Activated naive CD4-positive, alpha-beta T cell (primary cell): ENCODE measurements at places on chromosomes 16 and 17.

DNA sequence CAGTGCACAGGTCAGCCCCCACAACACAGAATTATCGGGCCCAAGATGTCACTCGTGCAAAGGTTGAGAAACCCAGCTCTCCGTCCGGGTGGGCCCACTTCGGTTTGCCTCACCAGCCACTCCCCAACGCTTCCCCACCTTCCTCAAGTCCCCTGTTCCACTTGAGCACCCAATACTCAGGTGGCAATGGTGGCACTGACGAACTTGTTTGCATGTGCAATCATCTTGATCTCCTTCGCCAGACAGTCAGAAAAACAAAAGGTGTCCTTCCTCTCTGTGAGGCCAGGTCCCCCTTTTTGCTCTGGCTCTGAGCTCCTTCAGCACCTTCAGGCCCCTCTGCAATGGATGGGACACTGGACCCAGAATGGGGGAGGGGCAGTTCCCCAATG is 3.7 kb downstream of the GGA2 start:
- no peak for DNase-seq

- no peak for DNase-seq
Observed at GRCh38 chr17:63646488-63646806, 24.2 kb downstream of the MAP3K3 start.

- DNase-seq, result no peak
Observed at GRCh38 chr17:29546085-29546484, 20.8 kb downstream of the ABHD15 start.

GRCh38 chr17:58691701-58692238 is at the start of gene TEX14:
TSS of gene TEX14 (minus strand) at chr17:58692045. CDS start at chr17:58652001, 40,044 bp downstream.
- no peak for DNase-seq

GRCh38 chr16:72111657-72112451 is 18.2 kb downstream of the DHX38 start:
- no peak for DNase-seq

DNA sequence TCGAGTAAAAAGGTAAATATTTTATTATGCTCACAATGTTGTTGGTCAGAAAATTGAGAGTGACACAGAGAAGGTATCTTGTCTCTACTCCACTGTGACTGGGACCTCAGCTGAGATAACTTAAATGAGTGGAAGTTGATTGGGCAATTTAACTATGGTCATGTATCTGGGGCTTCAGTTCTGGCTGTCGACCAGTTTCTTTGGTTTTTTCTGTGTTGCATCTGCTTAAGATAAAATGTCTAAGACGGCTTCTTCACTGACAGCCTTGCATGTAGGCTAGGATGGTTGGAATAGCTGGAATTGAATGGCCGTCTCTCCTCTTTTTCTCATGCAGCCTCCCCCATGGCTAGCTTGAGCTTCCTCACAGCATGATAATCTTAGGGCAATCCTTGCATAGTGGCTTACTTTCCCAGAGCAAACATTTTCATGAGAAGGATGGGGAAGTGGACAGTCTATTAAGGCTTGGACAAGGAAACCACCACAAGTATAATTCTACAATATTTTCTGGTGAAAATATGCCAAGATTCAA is 433.7 kb downstream of the KIF2B start:
- DNase-seq, result no peak

GRCh38 chr16:66129196-66129595 is 237.3 kb upstream of the CDH5 start:
- no peak for DNase-seq

DNA sequence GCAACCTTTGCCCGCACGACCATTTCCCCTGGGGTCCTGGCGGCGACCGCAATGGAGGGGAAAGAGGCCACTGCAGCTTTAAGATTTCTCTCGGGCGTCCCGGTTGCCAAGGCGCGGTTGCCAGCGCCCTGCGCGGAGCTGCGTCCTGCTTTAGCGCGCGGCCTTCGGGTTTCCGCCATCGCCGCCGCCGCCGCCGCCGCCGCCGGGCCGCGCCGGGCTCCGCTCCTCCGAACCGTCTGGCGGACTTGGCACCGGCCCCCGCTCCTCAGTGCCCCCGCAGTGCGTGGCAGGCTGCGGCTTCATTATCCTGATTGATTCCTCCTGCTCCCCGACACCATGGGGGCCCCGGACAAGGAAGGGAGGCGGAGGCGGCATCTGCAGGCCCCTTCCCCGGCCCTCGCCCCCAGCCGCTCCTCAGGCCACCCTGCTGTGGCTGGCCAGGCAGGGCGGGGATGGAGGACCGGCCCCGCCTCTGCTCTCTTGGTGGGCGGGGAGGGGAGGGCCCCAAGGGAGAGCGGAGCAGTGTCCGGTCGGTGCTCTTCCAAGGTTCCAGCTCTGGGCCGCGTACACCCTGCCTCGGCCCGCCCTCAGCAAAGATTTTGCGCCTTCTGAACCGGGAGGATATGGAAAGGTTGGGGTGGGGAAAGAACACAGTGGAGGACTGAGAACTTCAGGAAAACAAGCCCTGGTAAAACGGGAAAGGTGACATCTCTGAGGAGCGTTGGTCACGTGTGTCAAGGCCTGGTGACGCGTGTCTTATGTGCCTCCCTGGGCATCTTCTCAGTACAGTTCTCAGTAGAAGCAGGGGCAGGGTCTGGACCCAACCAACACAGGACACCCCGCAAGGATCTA is 34.0 kb downstream of the NEUROD2 start:
- DNase-seq, result no peak

DNA sequence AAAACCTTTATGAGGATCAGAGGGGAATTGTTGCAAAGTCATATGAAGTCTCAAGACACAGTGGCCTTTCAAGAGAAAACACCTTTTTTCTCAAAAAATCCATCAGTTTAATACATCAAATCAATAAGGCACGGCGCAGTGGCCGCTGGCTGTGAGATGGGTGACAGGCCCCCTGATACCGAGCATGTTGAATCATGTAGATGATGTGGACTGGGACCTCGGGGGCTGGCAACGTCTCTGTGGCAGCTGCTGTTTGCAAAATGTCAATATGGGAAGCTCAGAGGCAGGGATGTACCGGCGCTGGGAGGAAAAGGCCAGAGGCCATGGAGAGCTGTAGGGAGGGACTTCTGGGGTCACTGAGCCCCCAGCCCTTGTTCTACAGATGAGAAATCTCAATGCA is 169.1 kb downstream of the GSG1L start:
- DNase-seq, result no peak

DNA sequence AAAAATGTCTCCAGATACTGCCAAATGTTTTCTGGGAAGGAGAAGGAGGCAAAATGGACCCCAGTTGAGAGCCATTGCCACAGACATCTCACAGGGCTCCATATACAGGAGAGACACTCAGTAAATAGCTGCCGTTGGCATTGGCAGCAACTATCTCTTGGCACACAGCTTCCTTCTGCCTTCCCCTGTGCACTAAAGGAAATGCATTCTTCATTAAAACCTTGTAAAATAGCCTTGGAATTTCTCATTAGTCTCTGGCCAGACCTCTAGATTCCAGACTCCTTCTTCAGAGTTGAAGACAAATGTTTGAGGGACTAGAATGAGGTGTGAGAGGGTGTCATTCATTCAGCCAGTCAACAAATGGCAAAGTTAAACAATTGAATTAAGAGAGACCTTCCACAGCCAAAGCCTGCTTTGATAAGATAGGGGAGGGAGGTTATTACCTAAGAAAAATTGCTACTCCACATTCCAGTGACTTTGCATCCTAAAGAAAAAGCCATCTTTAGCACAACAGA is 223.9 kb upstream of the HS3ST3A1 start:
- no peak for DNase-seq

DNA sequence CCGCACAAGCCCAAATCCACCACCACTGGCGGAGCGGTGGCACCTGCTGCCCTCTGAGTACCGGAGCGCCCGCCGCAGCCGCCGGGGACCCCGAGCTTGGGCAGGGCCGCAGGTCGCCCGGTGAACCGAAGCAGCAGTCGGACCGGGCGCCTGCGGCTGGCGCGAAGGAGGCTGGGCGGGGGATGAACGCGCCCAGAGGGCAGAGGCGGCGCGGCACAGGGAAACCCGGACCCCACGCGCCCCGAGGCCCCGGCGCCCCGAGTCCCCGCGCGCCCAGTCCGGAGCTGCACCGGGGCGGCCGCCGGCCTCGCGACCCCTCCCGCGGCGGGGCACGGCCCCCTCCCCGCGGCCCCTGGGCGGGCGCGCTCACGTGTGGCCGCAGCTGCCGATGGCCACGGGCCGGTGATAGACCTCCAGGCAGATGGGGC is 393 bp downstream of the RNF166 start:
- no peak for DNase-seq

DNA sequence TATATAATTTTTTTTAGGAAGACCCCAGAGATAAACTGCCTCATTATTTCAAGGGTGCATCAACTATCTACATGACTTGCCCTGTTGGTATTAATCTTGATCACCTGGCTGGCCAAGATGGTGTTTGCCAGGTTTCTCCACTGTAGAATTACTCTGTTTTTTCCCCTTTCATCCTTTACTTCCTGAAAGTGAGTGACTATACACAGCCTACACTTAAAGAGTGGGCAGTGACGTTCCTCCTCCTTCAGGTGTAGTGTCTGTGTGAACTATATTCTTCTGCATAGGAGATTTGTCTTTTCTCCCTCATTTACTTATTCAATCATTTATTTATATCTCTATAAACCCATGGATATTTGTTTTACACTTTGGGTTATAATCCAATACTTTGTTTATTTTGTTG is 246.7 kb downstream of the IRF8 start:
- no peak for DNase-seq

- no peak for DNase-seq
Observed at GRCh38 chr17:41865596-41865893, 322 bp upstream of the KLHL11 start.

GRCh38 chr16:11871193-11871592 is 19.9 kb upstream of the RSL1D1 start:
- no peak for DNase-seq

DNA sequence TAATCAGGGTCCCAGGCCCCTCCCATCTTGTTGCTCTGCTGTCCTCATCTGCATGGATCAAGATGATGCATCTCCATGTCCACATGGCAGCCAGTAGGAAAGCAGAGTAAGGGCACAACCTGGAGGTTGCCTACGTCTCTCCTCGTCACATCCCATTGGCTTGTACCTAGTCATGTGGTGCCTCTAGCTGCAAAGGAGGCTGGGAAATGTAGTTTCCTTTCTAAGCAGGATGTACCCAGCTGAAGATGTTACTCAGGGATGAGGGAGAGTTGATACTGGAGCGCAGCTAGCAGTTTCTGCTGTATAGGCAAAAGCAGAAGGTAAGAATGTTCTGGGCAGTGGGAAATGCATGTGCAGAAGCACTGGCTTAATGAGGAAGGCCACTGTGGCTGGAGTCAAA is 20.8 kb downstream of the ABCC1 start:
- no peak for DNase-seq

DNA sequence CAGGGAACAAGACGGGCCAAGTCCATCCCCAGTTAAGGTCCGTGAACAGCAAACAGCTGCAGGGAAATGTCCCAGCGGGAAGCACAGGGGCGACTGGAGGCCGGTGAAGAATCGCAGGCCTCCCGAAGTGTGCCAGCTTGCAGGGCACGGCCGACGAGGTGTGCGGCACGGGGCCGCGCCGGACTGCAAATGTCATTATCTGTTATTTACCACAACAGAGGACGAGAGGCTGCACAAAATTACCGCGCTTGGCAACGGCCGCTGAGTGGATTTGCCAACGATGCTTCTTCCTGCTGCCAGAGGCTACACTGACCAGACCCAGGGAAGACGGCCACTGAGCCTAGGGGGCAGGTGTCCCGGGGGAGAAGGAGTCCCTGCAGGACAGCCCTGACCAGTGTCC is 53.1 kb downstream of the RPH3AL start:
- no peak for DNase-seq

DNA sequence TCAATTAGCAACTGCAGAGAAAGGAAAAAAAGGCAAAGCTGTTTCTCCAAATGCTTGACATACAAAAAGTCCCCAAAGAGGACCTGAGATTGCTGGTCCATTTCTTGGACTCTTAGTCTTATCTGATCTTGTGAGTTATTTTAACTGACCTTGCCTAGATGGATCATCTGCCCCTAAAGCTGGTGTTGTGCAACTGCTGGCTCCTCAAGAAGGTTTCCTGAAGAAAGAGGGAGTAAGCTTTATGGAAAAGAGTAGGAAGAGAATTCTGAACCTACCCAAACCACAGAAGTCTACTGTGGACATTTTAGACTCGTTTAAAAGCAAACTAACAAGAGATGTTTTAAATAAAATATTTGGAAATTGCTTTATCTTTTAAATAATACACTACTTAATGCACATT is 140.0 kb upstream of the HS3ST3A1 start:
- no peak for DNase-seq

- no peak for DNase-seq
Observed at GRCh38 chr17:81573794-81574642, 21.9 kb upstream of the FAAP100 start.

- no peak for DNase-seq
Observed at GRCh38 chr17:7781429-7781828, 52.6 kb upstream of the KDM6B start.

- no peak for DNase-seq
Observed at GRCh38 chr16:11175106-11175786, 80.8 kb downstream of the SOCS1 start.

GRCh38 chr17:80852476-80853015 is 139.1 kb upstream of the CHMP6 start:
- DNase-seq, result no peak

GRCh38 chr16:28499854-28500253 is 5.4 kb downstream of the APOBR start:
- no peak for DNase-seq

DNA sequence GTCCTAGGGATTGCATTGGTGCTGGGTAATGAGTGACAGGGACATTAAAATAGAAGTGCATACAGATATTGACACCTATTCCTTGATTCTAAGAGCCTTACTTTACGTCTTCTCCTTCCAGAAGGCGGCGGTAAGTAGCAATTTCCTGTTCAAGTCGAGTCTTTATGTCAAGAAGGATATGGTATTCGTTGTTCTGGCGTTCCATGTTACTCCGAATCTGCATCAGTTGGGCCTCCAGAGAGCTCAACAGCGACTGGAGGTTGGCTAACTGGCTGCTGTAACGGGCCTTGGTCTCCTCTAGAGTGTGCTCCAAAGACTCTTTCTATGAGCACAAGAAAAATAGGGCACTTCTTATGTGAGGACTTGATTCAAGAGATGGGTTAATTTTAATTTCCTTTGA is 7.0 kb downstream of the KRT20 start:
- no peak for DNase-seq
